ENCODE measurements at places on chromosomes 13 and 19.

- no peak for DNase-seq
Observed at GRCh38 chr13:27955014-27955591, 14.0 kb downstream of the CDX2 start.

DNA sequence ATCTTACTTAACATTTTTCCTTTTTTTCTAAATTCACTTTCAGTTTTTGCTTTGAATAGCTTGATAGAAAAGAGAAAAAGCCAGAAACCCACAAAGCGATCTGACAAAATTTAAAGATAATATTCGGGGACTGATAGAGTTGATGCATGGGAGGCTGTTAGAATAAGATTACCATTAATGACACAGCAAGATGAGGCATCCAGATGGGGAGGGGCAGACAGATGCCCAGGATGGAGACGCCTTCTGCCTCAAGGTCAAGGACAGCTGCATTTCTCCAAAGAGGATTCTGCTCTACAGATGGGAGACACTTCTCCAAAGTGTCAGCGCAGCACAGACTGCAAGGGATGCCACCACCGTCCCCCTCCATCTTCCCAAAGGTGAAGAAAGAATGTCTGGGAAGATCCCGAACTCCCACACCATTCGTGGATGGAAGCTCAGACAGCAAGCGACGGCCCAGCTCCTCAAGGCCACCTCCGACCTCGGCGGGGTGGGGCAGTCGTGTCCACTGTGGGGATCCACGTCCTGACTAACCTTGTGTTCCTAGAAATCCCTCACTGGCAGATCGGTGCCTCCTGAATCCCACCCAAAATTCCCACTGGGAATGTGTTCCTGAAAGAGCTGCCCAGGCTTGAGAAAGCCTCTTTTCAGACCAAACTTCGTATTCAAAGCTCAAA, 32.9 kb downstream of the NAXD start:
- DNase-seq = peak; percentile 93

GRCh38 chr19:50244695-50245094, 41.3 kb downstream of the MYH14 start:
- no peak for DNase-seq

DNA sequence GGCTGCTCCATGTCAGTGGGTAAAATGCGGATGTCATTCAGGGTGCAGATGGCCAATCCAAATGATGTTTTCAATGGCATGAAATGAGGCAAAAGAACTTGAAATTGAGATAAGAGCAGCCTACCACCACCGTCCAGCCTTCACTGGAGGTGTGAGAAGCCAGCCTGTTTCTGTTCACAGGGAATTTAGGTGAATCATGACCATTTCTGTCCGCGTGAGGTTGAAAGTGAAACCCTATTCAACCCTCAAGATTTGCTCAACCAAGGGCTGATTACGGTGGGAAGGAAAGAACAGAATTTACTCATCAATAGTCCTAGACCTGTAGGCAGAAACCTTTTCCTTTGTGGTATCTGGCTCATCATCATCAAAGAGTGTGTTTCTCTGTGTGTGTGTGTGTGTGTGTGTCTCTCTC, 370.7 kb downstream of the COG6 start:
- DNase-seq = no peak

DNA sequence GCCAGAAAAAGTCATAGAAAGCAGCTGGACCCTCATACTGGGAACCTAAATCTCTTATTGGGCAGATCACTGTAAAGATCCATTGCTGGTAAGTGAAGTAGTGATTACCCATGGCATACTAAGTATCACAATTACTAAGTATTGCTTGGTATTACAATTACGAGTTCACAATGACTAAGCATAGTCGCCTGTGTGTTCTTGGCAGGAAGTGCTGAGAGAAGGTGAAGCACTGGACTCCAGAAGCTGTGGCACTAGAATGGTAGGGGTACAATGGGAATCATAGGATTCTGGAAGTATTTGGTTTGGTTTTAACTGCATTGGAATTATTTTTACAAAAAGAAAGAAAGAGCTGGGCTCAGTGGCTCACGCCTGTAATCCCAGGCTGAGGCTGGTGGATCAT, 20.3 kb downstream of the LGALS16 start:
- no peak for DNase-seq

GRCh38 chr13:104522235-104523072, 1456.2 kb upstream of the SLC10A2 start:
- DNase-seq = no peak

DNA sequence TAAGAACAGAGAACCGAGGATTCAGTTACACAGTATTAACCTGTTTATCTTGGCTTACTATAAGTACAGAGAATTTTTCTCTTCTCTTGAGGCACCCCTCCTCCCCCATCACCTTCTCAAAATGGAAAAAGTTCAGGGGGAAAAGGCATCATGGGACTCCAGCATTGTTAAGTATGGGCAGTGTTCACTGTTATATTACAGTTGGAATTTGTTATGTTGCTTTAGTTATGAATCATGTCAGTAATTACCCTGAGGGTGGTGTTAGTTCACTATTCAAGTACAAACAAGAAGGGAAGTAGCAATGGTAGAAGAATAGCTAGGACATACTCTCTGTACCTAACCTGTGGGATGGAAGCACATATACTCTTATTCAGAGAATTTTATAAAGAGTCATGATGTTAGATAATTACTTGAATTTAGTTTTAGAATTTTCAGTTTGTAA, 12.0 kb downstream of the LPAR6 start:
- DNase-seq = no peak

Measured in NCI-H82 (cell line).